ENCODE measurements at places on chromosomes 6 and 20.

- no peak for DNase-seq
Observed at GRCh38 chr20:5947276-5947675, 3.1 kb downstream of the TRMT6 start.

DNA sequence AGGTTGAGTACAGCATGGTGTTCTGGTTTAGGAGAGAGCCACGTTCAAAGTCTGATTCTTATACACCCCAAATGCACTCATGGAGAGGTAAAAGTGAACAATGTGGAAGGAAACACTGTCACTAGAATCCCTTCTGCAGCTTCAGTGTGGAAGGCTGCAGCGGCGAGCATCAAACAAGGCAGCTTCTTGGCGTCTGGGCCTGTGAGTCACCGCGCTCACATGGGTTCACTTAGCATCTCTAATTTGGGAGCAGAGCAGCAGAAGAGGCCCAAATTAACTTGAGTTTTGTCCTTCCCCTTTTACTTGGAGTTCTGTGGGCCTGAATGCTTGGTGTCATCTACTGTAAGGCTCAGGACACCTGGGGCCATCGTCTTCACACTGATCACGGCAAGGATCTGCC is 10.9 kb upstream of the E2F1 start:
- DNase-seq, result no peak

DNA sequence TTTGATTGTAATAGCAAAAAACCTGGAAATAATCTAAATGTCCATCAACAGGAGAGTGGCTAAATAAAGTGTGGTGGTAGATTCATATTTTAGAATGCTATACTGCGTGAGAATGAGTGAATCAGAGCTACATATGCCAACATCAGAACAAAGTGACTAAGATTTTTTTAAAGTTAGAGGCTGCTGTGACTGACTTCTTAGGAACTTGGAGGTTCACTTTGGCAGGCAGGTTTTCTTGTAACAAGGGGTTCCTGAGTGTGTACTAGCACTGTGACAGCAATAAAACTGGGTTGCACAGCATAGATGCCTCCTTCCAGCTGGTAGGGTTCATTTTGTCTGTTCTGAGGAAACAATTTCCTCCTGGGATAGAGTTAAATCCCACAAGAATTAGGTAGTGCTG is 75.3 kb upstream of the ENPP5 start:
- DNase-seq, result no peak

- no peak for DNase-seq
Observed at GRCh38 chr6:19866985-19867627, 29.9 kb downstream of the ID4 start.

DNA sequence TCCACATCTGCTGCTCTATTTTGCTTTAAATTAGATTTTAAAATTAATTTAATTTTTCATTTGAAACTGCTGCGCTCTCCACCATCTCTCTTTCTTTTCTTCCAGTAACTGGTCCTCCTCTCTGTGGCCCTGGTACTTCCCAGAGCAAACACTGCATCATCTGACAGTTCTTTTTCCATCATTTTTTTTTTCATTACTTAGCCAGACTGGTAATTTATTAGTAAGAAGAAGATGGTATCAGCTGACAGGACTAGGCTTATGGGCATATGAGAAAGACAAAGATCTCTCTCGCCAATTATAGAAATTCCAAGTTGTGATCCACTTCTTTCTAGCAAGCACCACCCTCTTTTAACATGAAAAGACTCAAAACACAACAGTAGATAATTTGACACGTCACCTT is 73.7 kb upstream of the FAM184A start:
- no peak for DNase-seq

- no peak for DNase-seq
Observed at GRCh38 chr20:9629831-9630230, 115.4 kb downstream of the LAMP5 start.

Measured in left renal cortex interstitium (tissue), 4 donors.